Endothelial cell of coronary artery (primary cell): ENCODE measurements at places on chromosomes 2 and 18. TPM values are rescaled to one million over a fixed set of nuclear protein-coding genes. Genes with fewer than 3 reads are reported as not detected.

SPATA3 gene
- total RNA-seq: not detected in 2 replicates

SRD5A2 gene
- not detected in 2 replicates for total RNA-seq

MAP3K19 gene
- not detected in 2 replicates for total RNA-seq

SLC1A4 gene
- total RNA-seq: 9.2 and 19.4 TPM in 2 replicates

ACVR1C gene
- under 0.01 TPM in 1 of 2 replicates, not detected in the other for total RNA-seq

MTCL1 gene
- 20.5 and 43.0 TPM in 2 replicates for total RNA-seq

IL36B gene
- total RNA-seq: not detected in 2 replicates

TOGARAM2 gene
- under 0.01 TPM in 2 replicates for total RNA-seq

RIT2 gene
- total RNA-seq: not detected in 2 replicates

COL4A3 gene
- total RNA-seq: 0.19 TPM in 1 of 2 replicates, not detected in the other

AFG3L2 gene
- total RNA-seq: 40.5 and 43.6 TPM in 2 replicates

STK39 gene
- total RNA-seq: 5.5 and 9.6 TPM in 2 replicates

CYP26B1 gene
- 0.63 and 1.3 TPM in 2 replicates for total RNA-seq

GRB14 gene
- 2.1 and 6.6 TPM in 2 replicates for total RNA-seq

KLHL30 gene
- total RNA-seq: 0.19 TPM in 1 of 2 replicates, not detected in the other

CIB4 gene
- total RNA-seq: not detected in 2 replicates

EN1 gene
- total RNA-seq: not detected in 2 replicates

RAB12 gene
- 64.1 and 74.1 TPM in 2 replicates for total RNA-seq

SERPINB4 gene
- total RNA-seq: not detected in 2 replicates

HRH4 gene
- not detected in 2 replicates for total RNA-seq

ICOS gene
- not detected in 2 replicates for total RNA-seq

LYPD6B gene
- not detected in 2 replicates for total RNA-seq

UCN gene
- 0.09 and 0.19 TPM in 2 replicates for total RNA-seq

FSHR gene
- not detected in 2 replicates for total RNA-seq

RAD51AP2 gene
- total RNA-seq: not detected in 2 replicates

ASAP2 gene
- 42.7 and 61.9 TPM in 2 replicates for total RNA-seq

ZC3H6 gene
- total RNA-seq: 1.4 and 2.9 TPM in 2 replicates

TUBB8B gene
- total RNA-seq: not detected in 2 replicates

NCKAP5 gene
- total RNA-seq: 0.27 and 0.38 TPM in 2 replicates

DSEL gene
- 7.8 and 13.4 TPM in 2 replicates for total RNA-seq

CPSF3 gene
- total RNA-seq: 45.0 and 53.8 TPM in 2 replicates

LCT gene
- not detected in 2 replicates for total RNA-seq

C18orf54 gene
- total RNA-seq: 4.7 and 5.5 TPM in 2 replicates

MLPH gene
- total RNA-seq: 13.8 TPM in 1 of 2 replicates, not detected in the other

SNED1 gene
- 11.2 and 23.2 TPM in 2 replicates for total RNA-seq

ITPRIPL1 gene
- total RNA-seq: 0.75 and 0.99 TPM in 2 replicates

GCG gene
- total RNA-seq: not detected in 2 replicates

ANKRD30B gene
- not detected in 2 replicates for total RNA-seq

CSRNP3 gene
- total RNA-seq: 0.19 TPM in 1 of 2 replicates, not detected in the other

DOK6 gene
- total RNA-seq: 0.28 TPM in 1 of 2 replicates, not detected in the other

CFAP221 gene
- total RNA-seq: 0.19 TPM in 1 of 2 replicates, not detected in the other

REEP1 gene
- 0.09 TPM in 1 of 2 replicates, not detected in the other for total RNA-seq

FBXO48 gene
- total RNA-seq: 0.18 and 0.28 TPM in 2 replicates

ESPNL gene
- 0.09 TPM in 1 of 2 replicates, not detected in the other for total RNA-seq

CNTNAP5 gene
- 0.09 TPM in 1 of 2 replicates, not detected in the other for total RNA-seq

LYPD6 gene
- total RNA-seq: 0.47 and 1.8 TPM in 2 replicates

CDCA7 gene
- total RNA-seq: 5.7 and 7.1 TPM in 2 replicates

PDE11A gene
- under 0.01 and 0.09 TPM in 2 replicates for total RNA-seq

GPR155 gene
- total RNA-seq: 1.3 and 2.4 TPM in 2 replicates

ACOXL gene
- not detected in 2 replicates for total RNA-seq

SLC8A1 gene
- 4.6 and 6.4 TPM in 2 replicates for total RNA-seq

UGT1A8 gene
- total RNA-seq: not detected in 2 replicates

CDH7 gene
- total RNA-seq: not detected in 2 replicates

WNT10A gene
- total RNA-seq: not detected in 2 replicates

TEKT4 gene
- total RNA-seq: not detected in 2 replicates

MFSD2B gene
- 0.09 TPM in 2 replicates for total RNA-seq

PAIP2B gene
- 0.54 and 0.85 TPM in 2 replicates for total RNA-seq

RAB6D gene
- total RNA-seq: not detected in 2 replicates
